ENCODE measurements at places on chromosomes 3 and 15.

DNA sequence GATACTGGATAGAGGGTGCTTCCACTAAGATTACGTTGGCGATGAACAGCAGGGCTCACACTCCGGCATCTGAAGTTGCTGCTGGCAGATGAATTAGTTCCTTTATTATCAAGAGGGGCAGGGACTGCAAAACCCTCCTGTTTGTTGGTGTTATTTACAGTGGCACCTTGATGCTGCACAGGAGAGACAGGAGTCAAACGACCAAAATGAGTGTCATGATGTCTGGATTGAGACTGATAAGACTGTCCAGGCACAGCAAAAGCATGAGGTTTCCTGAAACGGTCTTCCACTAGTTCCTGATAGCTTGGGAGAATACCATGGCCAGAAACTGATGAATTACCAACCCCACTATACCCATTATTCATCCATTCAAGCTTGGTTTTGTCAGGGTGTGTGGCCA lies 100.8 kb upstream of the NEDD4 start:
- DNase-seq, result no peak

GRCh38 chr3:112477891-112478290 lies 21.4 kb downstream of the BTLA start:
- no peak for DNase-seq

- DNase-seq, result no peak
These were observed 1.2 kb downstream of the SS18L2 start for GRCh38 chr3:42591811-42592210.

GRCh38 chr3:179297971-179298725 lies 24.7 kb upstream of the ZNF639 start:
- DNase-seq, result no peak

- no peak for DNase-seq
These were observed 529.0 kb downstream of the AGBL1 start for GRCh38 chr15:86608461-86609205.

DNA sequence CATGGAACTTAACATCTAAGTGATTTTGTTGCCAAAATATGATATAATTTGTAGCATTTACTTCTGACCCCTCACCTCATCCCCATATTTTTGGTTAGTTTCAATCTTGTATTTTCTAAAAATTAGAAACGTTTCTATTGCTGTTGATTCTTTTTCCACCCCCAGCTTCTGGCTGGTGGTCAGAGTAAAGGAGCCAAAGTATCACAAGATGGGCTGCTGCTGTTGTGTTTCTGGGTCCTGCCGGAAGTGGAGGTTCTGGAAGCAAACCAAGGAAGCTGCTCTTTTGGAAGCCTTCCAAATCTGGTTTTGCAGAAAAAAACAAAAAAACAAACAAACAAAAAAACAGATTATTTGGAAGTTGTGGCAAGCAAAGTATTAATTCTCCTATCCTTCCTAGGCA lies 221.1 kb upstream of the P2RY1 start:
- no peak for DNase-seq

DNA sequence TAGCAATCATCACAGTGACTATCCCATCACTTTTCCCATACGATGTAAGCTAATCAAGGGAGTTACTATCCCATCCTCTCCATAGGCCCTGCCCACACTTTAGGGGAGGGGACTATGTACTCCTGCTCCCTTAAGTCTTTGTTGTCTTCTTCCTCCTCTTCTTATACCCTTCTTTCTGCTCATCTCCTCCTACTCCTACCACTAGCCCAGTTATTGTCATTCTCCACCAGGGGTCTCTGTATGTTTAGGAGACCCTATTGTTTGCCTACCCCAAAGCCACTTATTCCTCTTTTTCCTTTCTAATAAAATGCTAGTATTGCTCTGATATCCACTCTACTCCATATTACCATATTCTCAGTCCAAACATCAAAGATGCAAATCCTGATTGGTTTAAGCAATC lies 27.8 kb downstream of the STAC start:
- no peak for DNase-seq

DNA sequence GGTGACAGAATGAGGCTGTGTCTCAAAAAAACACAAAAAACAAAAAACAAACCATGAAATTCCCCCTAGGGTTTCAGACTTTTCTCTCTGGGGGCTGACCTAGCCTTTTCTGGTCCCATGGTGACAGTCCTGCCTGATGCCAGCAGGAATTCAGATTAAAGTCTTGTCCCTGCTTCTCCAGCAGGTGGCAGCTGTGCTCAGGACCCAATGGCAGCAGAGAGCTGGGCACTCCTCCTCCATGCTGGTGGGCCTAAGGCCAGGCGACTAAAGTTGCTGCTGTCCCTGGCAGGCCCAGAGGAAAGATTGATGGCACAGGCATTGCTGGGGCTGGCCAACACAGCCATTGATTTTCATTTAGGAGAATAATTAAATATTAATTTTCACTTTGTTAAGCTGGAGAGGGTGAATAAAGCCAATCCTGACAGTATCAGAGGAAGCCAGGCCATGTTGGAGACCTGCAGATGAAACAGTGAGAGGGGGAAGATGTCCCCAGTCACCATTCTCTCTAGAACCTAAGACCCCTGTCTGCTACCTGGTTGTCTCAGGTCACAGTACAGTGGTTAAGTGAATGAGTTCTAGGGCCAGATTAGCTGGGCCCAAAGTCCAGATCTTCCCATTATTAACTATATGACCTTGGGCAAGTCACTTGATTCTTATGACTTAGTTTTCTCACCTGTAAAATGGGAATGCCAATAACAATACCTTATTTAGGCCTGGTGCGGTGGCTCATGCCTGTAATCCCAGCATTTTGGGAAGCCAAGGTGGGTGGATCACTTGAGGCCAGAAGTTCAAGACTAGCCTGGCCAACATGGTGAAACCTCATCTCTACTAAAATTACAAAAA lies 7.1 kb downstream of the CELF6 start:
- DNase-seq, result peak; percentile 81

GRCh38 chr3:179098388-179099077 lies 26.9 kb upstream of the ZMAT3 start:
- DNase-seq, result no peak

All from WERI-Rb-1 (cell line).